ENCODE measurements at places on chromosomes 11 and 22.

DNA sequence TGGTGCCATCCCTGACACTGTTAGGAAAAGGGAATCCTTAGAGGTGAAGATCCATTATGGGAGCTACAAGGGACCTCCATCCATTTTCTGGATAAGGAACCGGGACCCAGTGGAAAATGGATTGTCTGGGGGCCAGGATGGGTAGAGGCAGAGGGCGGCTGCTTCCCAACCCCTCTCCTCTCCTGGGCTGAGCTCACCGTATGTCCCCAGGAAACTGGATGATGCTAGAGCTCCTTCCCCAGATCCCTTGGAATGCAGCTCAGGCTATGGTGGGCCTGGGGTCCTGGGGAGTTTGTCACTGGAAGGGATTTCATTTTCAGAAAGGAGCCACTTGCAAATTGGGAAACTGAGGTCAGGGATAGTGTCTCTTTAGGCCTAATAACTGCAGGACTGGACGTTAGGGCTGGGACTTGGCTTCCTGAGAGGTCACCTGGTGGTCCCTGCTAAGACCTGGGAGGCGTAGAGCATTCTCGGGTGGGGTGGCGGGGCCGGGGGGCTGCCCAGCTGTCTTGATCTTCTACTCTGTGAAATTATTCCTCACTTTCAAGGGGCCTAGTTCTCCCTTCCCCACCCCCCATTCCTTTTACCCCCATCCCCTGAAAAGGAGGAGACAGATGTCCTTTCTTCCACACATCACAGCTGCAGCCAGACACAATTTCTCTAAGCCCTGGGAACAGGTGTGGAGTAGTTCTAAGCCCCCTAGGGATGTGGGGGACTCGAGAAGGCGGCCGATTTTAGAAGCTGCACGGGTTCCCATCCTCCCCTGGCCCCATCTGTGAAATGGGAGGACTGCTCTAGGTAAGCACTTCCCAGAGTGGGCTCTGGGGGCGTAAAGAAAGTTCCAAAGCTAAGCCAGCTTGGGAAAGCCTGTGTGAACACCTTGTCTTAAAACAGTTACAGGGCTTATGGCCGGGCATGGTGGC is 99.8 kb downstream of the PKNOX2 start:
- DNase-seq = no peak

GRCh38 chr11:4006946-4007680 is 87.5 kb upstream of the RRM1 start:
- DNase-seq = no peak

DNA sequence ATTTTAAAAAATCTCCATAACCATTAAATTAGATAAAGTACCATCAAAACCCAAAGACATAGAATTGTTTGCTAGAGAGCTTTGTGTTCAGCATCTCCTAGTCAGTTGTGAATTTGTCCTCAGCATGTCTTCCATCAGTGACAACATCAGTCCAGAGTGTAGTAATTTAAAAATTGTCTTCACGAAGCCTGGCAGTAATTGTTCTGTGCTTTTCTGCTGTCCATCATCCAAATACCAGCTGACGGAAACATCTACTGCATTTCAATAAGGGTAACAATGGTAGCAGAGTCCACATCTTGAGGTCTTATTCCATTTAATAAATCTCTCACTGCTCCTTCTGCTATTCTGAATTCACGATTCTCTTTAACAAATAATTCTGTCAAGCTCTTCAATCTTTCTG is 121.5 kb downstream of the ATXN10 start:
- no peak for DNase-seq

DNA sequence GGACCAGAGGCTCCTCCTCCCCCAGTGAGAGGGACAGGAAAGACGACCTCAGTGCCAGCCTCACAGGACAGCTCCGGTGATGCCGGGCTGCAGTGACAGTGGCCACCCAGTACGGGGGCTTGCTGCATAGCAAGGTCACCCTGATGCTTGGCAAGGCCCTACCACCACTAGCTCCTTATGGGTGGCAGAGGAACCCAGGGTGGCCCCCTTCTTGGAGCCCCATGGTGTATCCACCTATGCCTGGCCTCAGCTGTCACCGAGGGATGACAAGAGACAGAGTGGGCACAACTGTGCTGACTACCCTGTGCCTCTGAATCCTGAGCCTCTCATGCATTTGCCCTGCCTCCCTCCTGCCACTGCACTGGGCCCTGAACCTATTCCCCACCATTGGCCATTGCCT is 809.2 kb downstream of the TBC1D22A start:
- no peak for DNase-seq

DNA sequence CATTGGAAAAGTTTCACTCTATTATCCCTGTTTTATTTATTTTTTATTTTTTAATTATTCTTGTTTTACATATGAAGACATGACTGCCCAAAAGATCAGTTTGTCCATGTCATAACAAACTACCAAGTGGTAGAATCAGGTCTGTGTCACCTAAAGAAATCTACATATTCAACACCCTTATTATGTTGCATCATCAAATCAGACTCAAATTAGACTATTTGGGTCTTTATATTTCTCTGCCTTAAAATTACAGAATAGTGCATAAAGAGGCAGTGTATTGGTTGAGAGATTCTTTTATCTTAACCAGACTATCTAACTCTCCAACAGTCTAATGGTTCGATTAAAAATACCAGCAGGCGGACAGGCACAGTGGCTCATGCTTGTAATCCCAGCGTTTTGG is 18.5 kb upstream of the ATP5MG start:
- DNase-seq = no peak

GRCh38 chr11:82041764-82042163 is 691.9 kb downstream of the FAM181B start:
- no peak for DNase-seq

- DNase-seq = no peak
These were observed 33.5 kb downstream of the SPECC1L start for GRCh38 chr22:24304062-24304675.

DNA sequence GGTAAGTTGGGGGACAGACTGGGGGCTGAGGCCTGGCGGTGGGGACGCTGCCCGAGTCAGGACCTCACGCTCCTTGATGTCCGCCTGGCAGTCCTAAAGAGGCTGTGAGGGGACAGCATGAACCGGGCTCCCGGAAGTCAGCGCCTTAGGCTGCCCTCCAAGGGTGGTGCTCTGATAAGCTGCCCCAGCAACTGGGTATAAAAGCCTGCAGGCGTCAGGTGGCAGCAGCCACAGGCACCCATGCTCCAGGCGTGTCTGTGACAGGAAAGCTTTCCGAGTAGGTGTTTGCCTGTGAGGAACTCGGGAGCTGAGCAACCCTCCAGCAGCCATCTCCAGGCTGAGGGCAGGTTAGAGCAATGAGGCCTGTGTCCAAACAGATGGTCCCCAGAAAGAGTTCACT is 53.0 kb downstream of the ST3GAL4 start:
- DNase-seq = no peak

DNA sequence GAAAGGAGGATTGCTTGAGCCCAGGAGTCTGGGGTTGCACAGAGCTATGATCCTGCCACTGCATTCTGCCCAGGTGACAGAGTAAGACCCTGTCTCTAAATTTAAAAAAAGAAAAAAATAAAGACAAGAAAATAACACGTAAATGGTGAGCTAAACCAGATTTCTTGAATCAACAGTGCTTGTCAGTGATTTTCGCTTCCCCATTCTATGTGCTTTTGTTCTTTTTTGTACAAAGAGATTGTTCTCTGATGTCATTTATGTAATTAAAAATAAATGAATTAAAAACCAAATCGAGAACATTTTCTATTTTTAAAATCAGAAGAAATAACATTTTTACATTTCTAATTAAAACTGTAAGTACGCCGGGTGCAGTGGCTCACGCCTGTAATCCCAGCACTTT is 19.8 kb upstream of the SLC29A2 start:
- no peak for DNase-seq

DNA sequence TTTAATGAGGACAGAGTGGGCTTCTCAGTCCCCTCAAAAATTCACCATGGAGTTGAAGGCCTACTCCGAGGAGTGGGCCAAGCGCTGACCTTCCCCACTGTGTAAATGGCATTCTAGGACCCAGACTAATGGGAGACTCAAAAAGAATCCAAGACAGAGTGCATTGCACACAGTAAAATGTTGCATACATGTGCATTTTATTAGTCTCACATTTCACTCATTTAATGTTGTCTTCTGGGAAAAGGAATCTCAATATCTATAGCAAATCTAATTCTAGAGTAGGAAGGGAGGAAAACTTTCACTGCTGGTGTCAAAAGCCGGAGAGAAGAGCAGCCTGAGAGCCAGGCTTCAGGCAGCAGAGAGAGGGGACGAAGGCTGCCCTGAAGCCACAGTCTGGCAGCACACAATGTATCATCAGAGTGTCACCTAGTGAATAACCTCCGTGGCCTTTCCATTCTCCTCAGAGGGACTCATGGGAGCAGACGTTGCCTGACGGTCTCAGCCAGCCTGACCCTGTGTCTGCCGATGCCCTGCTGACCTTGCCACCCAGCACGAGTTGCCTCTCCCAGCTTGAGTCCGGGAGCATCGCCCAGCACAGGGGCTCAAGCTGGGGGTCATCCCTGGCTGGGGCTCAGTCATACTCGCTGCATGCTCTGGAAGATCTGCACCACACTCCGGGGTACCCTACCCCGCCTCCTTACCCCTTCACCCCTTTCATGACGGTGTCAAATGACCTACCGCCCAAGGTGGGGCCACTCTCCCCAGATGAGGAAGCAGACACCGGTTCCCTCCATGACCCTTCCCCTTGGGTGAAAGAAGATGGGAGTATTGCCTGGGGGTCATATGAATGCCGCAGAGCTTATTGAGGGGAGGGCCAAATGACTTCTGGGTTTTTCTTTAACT is 12.9 kb upstream of the POU2AF3 start:
- DNase-seq = no peak
